Stimulated activated CD4-positive, alpha-beta T cell treated with anti-CD3 and anti-CD28 coated beads, Interleukin-12 subunit alpha, Interleukin-12 subunit beta, amount 100 ng/mL, for 24 hours (primary cell): ENCODE measurements at places on chromosomes 1 and 21.

DNA sequence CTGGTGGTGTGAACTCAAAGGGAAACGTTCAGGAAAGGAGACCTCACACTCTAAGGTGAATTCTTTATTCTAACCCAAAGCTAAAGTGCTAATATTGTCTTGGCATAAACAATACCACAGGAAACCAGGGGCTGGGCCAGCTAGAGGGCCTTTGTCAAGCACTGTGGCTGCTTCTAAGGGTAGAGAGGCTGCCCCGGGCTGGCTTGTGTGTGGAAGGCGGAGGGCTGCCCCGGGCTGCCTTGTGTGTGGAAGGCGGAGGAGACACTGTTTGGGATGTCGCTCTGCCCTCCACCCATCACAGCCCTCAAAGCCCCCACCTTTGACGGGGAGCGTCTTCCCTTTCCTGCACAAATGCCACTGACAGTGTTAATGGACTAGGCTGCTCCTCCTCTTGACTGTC is 216.8 kb downstream of the TOMM20 start:
- no peak for DNase-seq

- no peak for DNase-seq
These were observed 493.0 kb upstream of the PLXNA2 start for GRCh38 chr1:208737161-208737560.

DNA sequence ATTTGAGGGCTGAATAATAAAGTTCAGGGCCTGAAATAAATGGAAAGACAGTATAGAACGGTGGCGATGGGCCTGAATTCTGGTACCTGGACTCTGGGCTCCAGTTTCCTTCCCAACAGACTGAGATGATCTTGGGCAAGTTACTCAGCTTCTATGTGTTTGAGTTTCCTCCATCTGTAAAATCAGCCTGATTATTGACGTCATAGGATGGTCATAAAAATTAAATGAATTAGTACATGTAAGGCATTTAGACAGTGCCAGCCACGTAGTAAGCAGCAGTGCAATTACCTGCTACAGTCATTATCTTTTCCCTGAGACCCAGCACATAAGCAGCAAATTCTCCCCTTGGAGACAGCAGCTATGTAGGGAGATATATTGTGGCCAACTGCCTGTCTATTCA is 260.9 kb downstream of the NTNG1 start:
- DNase-seq: no peak

DNA sequence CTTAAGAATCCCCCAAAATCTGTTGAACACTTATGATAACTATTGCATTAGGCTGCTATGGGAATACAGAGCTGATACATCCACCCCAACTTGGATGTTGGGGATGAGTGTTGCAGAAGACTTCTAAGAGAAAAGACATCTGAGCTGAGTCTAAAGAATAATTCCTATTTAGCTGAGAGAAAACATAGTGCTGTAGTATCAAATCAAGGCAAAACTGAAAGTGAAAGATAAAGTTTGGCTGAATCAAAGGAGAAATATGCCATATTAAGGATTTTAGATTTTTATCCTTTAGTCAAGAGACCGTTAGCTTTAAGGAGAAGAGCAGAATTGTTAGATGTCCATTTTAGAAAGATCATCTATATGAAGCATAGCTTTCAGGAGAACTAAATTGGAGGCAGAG is 726.9 kb upstream of the PTBP2 start:
- no peak for DNase-seq

DNA sequence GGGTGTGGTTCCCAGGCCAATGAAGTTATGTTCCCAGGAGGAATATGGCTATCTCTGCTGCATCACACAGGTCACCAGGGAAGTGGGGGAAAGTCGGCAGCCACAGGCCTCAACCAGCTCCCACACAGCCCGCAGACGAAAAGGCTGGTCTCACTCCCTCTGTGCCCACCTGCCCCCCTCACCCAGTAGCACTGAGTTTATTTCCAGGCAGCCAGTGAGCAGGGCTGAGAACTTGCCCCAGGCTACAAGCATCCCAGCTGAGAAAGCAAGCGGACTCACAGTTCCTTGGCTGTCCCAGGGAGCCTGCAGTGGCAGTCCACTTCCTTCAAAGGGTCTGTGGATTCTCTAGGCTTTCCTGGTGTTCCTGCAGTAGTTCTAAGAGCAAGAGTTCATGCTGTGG is 68.9 kb downstream of the SLC5A9 start:
- DNase-seq: no peak

- DNase-seq: no peak
These were observed 17.1 kb downstream of the PLCH2 start for GRCh38 chr1:2493218-2493617.

GRCh38 chr1:156394835-156395461 is 25.9 kb downstream of the RHBG start:
- DNase-seq: no peak

DNA sequence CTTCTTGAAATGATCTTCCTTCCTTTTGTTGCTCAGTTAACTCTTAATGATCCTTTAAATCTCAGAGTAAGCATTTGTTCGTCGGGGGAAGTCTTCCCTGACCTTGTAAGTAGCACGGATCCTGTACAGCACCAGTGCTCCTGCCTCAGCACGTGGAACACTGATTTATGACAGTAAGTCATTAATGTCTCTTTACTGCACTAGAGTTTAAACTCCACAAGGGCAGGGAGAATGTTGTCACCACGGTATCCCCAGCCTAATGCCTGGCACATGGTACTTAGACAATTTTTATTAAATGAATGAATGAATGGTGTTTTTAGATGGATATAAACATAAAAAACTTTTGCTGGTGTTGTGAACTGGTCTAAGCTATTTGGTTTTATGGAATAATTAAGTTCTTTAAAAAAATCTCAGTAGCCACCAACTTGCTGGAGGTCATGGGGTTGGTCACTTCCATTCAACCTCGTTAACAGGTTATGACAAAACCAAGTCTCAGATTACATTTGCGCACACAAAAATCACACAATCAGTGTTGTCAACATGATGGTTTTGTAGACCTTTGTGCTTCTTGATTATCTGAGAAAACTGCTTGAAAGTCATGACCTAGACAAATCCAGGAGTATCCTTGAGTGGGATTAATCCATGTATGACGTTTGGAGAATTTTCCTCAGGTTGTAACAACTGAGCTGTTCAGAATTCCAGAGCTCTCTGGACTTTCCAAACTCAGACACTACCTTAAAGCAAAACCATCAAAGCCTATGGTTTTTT is 326.9 kb downstream of the DUSP10 start:
- DNase-seq: no peak

- no peak for DNase-seq
These were observed at the start of gene C1QB for GRCh38 chr1:22652881-22653316. Gene C1QB, plus strand, starts transcription at chr1:22653236. Its CDS starts 6,227 bp downstream, at chr1:22659463.

- DNase-seq: no peak
These were observed 104.8 kb downstream of the ETS2 start for GRCh38 chr21:38910390-38911067.

GRCh38 chr1:67766141-67766978 is 66.9 kb downstream of the GNG12 start:
- no peak for DNase-seq

DNA sequence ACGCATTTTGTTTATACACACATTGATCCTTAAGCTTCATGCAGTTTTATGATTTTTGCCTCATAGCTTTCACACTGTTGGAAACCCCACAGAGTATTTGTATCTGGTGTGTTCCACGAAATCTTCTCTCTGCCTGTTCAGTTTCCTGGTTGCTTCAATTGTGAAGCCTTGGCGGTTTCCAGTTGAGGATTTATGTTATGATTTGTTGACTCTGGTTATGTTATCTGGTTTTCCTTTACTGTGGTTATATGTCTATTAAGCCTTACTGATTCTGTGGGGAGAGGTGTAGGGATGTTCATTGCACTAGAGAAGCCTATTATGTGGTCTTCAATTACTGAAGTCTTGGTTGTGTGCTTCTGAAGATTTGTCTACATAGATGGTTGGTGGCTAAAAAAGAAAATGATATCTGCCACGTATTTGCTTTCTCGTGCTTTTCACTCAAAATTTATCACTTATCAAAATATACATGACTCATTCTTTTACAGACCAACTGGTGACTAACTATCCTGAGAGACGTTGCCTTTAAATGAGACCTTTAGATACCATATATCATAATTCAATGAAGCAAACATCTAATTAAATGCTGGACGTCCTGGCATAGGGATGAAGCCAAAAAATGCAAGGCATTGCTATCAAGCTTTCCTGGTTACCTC is 488.0 kb upstream of the B3GALT2 start:
- no peak for DNase-seq

DNA sequence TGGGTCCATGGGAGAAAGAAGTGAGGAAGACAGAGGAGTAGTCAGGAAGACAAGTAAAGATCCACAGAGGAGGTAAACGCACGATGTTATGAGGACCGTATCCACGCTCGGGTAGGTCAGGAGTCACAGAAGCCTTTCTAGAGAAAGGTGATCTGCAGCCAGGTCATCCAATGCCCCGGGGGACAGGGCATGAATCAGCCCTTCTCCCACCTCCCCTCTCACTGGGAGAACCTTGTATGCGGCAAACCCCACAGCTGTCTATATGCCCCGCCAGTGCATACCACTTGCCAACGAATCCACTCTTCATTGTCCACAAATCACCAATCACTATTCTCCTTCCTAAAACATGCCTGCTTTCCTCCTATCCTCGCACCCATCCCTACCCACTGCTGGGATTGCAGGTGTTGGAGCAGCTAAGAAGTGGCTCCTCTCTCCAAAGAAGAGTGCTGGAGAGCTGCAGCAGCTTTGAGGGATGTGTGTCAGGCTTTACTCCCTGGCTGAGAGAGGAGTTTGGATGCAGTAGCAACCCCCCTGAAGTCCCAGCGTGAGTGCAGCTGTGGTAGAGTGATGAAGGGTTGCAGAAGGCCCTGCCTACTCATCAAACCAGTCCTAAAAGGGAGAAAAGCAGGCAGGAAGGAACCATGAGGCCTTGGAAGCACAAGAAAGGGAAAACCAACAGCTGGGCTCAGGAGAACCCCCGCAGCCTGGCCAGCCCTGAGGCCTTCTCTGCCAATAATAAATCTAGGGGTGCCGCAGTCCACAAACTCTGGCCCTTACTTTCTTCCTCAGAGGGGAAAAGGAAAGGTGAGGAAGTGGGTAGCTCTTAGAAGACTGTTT is 102.2 kb upstream of the GADD45A start:
- DNase-seq: no peak

GRCh38 chr1:154198756-154199562 is 7.1 kb upstream of the TPM3 start:
- no peak for DNase-seq

- no peak for DNase-seq
These were observed at the start of gene EPHA10 for GRCh38 chr1:37764888-37765441. Gene EPHA10, minus strand, starts transcription at chr1:37765120. Its CDS starts 54 bp downstream, at chr1:37765066.

GRCh38 chr1:83813576-83813975 is 185.4 kb downstream of the TTLL7 start:
- DNase-seq: no peak

DNA sequence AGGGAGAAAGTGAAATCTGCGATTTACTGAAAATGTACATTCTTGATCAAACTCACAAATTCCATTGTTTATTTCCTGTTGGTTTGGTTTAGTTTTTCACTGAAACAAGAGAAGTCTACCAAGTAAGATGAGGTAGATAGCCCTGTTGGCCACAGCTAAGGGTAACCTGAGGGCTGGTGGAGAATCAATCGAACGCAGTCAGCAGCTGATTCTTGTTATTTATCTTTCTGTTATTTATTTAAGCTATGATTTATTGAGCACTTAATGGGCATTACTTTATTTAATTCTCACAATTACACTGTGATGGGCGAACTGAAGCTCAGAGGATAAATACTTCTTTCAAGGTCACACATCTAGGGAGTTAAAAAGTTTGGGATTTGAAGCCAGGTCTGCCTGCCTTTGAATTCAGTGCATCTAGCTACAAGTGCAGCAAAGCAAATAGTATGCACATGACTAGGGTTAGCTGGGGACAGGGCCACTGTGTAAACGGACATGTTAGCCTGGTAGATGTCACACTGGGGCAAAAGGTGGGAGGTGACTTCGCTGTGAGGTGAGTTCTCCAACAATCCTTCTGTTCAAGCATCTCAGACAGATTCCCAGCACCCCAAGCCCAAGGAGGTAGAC is 106.5 kb upstream of the GADD45A start:
- no peak for DNase-seq

GRCh38 chr1:32741059-32741412 is 38.5 kb upstream of the SYNC start:
- DNase-seq: no peak

GRCh38 chr1:201123866-201124265 is 3.1 kb downstream of the ASCL5 start:
- no peak for DNase-seq

DNA sequence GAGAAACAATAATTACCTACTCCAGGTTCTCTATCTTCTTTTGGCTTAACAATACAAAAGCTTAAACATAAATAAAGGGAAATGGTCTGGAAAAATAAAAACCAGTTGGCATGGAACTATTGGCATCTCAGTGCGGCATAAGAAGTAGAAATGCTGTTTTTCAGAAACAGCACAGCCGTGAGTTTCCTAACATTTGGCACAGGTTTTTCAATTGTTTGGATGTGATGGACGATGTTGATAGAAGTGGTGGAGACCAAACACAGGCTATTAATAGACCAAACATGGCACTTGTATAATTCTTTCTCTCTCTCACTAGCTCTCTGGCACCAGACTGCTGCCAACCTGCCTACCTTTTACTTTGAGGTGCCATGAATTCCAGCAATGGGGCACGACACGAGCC is 36.2 kb downstream of the KCNN3 start:
- no peak for DNase-seq

DNA sequence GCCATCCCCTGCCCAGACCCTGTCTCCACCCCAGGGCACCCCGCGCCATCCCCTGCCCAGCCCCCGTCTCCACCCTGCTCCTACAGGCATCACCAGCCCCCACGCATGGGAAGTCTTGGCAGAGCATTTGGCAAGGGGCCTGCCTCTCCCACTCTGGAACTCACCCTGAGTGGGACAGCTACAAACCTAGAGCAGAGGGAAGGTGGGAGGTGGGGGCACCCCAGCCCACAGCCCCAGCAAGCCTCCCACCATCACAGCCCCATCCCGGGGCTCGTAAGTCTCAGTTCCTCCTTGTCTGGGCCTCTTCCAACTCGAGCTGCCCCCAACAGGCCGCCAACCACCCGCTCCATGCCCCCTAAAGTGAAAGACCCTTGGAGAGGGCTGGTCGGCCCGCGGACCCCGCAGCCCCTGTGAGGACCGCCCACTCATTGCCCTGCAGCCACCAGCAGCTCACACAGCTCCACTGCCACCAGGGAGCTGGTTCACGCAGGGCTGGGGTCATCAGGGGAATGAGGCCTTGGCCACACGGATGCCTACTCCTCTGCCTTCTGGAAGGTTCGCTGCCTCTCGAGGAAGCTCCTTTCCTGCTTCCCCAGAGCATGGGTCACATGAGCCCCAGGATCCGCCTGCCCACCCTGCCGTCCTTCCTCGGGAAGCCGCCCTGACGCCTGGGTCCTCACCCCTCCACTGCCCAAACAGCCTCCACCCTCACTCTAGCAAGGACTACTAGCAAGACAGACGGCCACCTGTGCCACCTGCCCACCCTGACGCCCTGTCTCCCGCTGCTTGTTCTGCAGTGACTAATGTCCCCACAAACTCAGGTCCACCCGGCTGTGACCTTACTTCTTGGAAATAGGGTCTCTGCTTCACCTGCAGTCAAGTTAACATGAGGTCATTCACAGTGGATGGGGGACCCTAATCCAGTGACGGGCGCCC is 14.4 kb downstream of the MEGF6 start:
- DNase-seq: no peak

GRCh38 chr1:112267929-112268328 is 128.1 kb upstream of the CTTNBP2NL start:
- DNase-seq: no peak

GRCh38 chr21:39173716-39174680 is 9.3 kb downstream of the PSMG1 start:
- DNase-seq: no peak

- no peak for DNase-seq
These were observed 29.6 kb downstream of the GDAP2 start for GRCh38 chr1:117899801-117900200.
